ENCODE measurements at places on chromosomes 5 and 9.
A peak's percentile ranks its signal among the peaks of the same experiment; 100 is the strongest.

GRCh38 chr5:95022967-95023695 lies 261.8 kb downstream of the MCTP1 start:
- H3K4me3 ChIP-seq = no peak overlapping the region
- no peak for DNase-seq
- H3K27ac ChIP-seq = no peak overlapping the region
- no peaks in the 10 kb centered on the region for H3K4me1 ChIP-seq
- peaks cover 16% of the 10 kb centered on the region for H3K27me3 ChIP-seq

DNA sequence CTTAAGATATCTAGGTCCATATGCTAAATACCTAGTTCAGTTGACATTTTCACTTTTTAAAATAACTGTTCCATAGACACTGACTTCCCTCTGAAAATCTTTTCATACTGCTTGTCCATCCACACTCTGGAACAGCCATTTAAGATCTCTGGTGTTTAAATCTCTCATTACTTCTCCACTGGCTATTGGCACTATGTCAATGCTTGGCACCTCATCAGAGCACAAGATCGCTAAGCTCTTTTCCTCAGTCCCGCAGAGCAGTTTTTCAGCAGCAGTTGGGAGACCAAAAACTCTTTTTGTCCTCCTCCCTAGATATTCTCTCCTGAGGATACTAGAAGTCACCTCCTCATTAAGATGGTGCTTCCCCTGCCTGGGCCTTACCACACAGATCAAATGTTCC lies 172.7 kb downstream of the KIAA0825 start:
- no peaks in the 10 kb centered on the region for H3K27me3 ChIP-seq
- no peak for DNase-seq
- H3K27ac ChIP-seq = no peak overlapping the region
- no peaks in the 10 kb centered on the region for H3K4me1 ChIP-seq

- H3K27me3 ChIP-seq = peaks cover 15% of the 10 kb centered on the region
- no peak for DNase-seq
- H3K4me3 ChIP-seq = no peak overlapping the region
- no peaks in the 10 kb centered on the region for H3K4me1 ChIP-seq
Observed at GRCh38 chr5:154071799-154072413, 33.1 kb downstream of the MFAP3 start.

GRCh38 chr9:99000476-99001395 lies 57.0 kb downstream of the COL15A1 start:
- DNase-seq = peak; percentile 75
- peaks cover 24% of the 10 kb centered on the region for H3K4me1 ChIP-seq
- no peak overlapping the region for H3K27ac ChIP-seq
- no peak overlapping the region for H3K4me3 ChIP-seq
- H3K36me3 ChIP-seq = no peaks in the 10 kb centered on the region

DNA sequence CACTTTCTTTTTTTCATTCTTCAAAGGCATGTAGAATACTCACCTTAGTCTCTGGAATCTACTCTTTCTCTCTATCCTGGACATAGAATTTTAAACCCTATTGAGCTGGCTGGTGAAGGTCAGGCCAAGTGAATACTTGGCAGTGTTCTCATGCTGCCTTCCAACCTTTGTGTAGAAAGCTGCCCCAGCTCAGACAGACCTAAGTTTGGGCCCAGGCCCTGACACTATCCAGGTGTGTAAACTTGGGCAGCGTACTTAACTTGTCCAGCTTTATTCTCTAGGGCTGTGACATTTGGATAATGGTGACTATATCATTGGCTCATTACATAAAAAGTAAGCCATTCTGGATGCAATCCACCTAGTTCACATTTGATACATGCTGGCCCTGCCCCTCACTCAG lies 298.3 kb downstream of the IRX1 start:
- DNase-seq = no peak
- H3K27me3 ChIP-seq = no peaks in the 10 kb centered on the region
- H3K27ac ChIP-seq = no peak overlapping the region
- H3K4me3 ChIP-seq = no peak overlapping the region
- no peaks in the 10 kb centered on the region for H3K36me3 ChIP-seq
- no peaks in the 10 kb centered on the region for H3K4me1 ChIP-seq

GRCh38 chr5:173089581-173089980 lies 33.4 kb downstream of the CREBRF start:
- DNase-seq = no peak
- H3K4me1 ChIP-seq = peaks cover 10% of the 10 kb centered on the region
- H3K27me3 ChIP-seq = no peaks in the 10 kb centered on the region
- H3K4me3 ChIP-seq = no peak overlapping the region
- peaks cover 30% of the 10 kb centered on the region for H3K36me3 ChIP-seq

All from osteocyte (in vitro differentiated cells).